ENCODE measurements at places on chromosomes 2 and 18.

DNA sequence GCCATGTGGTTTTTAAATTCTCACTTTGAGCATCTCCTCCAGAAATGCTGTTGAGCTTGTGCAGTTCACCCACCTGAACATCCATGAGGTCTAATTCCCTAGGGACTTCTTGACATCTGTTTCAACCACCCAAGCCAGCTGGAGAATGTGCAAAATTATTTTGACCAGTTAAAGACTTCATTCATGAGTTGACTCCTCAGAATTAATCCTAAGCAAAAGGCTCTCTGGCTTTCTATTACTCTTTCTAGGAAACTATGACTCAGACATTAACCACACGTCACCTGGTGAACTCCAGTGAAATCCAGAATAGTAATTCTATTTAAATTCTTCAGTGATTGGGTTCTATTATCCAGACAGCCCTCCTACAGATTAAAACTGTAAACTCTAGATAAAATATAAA is 247.5 kb downstream of the NBAS start:
- no peak for DNase-seq

DNA sequence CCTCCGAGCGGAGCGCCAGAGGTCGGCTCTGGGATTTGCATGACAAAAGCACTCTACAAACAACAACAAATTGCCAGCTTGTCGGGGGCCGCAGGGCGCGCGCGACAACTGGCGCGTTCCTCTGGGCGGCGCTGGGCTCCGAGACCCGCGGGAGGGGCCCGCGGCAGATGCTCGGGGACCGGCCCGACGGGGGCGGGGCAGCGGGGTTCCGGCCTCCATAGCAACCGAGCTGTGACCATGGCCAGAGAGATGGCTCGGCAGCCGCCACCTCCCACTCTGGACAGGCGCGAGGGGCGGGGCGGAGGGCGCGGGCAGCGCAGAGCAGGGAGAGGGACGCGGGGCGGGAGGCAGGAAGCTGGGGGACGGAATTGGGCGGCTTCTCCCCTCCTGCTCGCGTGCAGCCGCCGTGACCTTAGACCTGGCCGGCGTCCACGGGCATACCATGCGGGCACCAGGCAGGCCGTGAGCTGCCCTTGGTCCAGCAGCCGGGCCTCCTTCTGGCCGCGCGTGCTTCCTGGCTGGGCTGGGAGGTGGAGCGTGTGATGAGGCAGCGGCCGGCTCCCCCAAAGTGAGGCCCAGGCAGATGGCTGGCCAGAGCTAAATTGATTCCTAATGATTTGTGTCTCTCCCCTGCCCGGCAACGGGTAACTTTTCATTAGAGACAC is 171.5 kb downstream of the CELF4 start:
- DNase-seq = no peak

GRCh38 chr2:231250698-231251097 is 52.3 kb downstream of the ARMC9 start:
- DNase-seq = no peak

GRCh38 chr18:36247036-36247435 is 50.5 kb upstream of the FHOD3 start:
- no peak for DNase-seq

- DNase-seq = no peak
Observed at GRCh38 chr18:76895498-76895897, 73.1 kb downstream of the ZNF236 start.

GRCh38 chr18:47407736-47408135 is 156.3 kb upstream of the SKOR2 start:
- no peak for DNase-seq

GRCh38 chr2:29902356-29902755 is 19.0 kb downstream of the ALK start:
- no peak for DNase-seq

All from T-helper 9 cell (primary cell).